ENCODE measurements at places on chromosomes 16 and 17.

DNA sequence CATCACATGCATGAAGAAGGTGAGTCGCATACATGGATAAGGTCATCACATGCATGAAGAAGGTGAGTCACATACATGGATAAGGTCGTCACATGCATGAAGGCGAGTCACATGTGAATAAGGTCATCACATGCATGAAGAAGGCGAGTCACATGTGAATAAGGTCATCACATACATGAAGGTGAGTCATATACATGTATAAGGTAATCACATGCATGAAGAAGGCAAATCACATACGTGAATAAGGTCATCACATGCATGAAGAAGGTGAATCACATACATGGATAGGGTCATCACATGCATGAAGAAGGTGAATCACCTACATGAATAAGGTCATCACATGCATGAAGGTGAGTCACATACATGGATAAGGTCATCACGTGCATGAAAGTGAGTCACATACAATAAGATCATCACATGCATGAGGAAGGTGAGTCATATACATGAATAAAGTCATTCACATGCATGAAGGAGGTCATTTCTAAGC is 105.1 kb upstream of the SDK2 start:
- DNase-seq: no peak

GRCh38 chr17:6641247-6641863 is 495 bp downstream of the TXNDC17 start:
- no peak for DNase-seq

DNA sequence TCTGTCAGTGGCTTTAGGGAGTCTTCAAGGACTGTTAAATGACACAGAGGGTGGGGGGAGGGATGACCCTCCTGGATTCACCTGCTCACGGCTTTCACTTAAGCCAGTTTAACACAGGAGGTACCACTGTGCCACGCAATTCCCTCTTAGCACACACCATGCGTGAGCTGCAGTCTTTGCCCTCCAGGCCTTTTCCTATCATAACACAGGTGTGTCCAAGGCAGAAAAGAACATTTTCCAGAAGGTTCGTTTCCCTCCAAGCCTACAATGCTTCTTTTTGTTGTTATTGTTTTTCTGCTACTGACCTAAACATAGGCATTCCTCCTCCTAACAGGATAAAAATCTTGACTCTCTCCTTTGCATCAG is 1.1 kb downstream of the ZFHX3 start:
- DNase-seq: no peak

DNA sequence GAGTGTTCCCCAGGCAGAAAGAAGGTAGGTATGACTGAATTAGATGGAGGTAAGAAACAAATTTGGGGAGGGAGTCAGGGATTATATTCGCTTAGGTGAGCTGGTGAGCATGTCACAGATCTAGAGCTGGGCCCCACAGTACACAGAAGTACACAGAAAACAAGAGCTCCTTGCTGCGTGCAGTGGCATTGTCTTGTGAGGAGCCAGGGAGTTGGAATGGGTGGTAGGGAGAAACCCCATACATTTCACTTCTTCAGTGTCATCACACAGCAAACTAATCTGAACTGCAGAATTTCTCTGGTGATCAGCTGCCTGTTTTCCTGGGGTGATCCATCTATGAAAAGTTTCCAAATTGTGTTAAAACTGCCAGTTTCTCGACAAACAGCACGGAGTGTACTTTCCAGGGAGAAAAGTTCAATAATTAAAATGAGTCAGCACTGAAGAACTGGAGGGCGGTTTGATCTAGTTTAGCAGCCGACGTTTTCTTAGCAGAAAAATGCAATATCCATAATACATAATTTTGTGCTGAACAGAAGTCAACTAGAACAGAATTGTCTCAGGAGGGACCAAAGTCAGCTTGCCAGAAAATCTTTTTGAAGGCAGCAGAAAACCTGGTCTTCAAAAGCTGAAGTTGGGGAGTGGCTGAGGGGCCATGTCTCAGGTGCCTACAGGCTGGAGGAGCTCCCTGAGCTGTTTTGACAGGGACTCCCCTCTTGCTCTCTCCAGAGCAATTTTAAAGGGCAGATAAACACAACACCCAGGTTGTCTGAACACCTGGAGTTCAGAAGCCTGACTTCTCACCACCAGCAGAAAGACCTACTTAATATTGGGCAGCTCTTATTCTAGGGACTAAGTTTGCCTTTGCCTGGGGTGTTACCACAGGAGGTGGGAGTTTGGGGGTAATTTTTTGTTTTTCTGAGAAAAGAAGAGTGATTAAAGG is 448.6 kb downstream of the CA10 start:
- DNase-seq: no peak

- no peak for DNase-seq
These were observed 1.0 kb downstream of the MYO15B start for GRCh38 chr17:75588596-75589011.

- DNase-seq: no peak
These were observed 29.0 kb upstream of the PITPNA start for GRCh38 chr17:1591474-1592090.

GRCh38 chr17:32241640-32242039 is 24.0 kb upstream of the RHBDL3 start:
- DNase-seq: no peak

DNA sequence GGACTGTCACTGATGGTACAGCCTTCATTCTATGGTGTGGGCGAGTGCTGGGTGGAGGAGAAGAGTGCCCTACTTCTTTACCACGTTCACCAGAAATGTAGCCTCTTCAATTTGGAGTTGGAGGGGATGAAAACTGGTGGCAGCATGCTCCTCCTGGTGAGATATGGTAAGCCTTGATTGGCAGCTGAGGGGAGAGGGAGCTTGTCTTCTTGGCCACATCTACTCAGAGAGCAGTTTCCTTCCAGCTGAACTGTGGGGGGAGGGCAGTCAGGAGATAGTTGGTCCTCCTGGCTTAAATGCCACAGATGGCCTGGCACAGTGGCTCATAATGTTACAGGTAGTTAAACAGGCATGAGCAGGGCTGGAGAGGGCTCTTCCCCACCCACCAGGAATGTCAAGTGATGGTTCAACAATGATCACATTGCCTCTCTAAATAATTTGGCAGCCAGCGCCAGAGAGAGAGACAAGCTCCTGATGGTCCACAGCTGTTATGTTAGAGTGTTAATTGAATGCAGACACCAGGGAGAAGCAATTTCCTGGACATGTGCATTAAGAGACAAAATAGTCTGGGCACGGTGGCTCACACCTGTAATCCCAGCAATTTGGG is 9.0 kb upstream of the MAPK3 start:
- no peak for DNase-seq

GRCh38 chr17:81402530-81402941 is 7.3 kb downstream of the BAHCC1 start:
- DNase-seq: no peak

DNA sequence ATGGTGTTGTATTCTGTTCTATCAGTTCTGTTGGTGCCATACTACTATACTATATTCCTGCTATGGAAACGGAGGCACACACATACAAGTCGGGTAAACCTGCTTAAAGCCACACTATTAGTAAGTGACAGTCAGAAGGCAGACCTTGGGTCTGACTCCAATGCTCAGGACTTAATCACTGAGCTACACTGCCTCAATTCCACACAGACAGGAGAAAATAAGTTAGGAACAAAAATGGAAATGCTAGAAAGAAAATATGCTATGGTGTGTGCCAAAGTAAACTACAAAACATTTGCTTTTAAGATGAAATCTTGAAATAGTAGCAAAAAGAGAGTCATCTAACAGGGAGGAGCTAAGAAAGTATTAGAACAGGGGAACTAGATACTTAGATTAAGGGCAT is 48.1 kb downstream of the MYO1D start:
- no peak for DNase-seq

DNA sequence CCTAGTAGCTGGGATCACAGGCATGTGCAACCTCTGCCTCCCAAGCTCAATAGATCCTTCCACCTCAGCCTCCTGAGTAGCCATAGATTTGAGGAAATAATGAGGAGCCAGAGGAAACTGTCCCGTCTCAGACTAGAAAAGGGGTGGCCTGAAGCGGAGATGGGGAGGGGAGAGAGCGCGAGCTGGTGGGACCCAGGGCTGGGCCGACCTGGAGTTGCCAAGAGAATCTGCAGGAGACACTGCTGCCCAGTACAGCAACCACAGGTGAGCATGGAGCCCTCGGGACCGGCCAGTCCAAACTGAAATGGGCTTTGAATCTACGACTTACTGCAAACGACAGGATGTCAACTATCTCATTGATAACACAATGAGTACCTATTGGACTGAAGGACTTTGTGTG is 24.3 kb downstream of the CD300A start:
- no peak for DNase-seq

- DNase-seq: no peak
These were observed 21.5 kb downstream of the MYO18A start for GRCh38 chr17:29158488-29159275.

GRCh38 chr17:67532326-67532871 is 155.3 kb downstream of the PITPNC1 start:
- no peak for DNase-seq

- no peak for DNase-seq
These were observed 9.8 kb upstream of the NAT9 start for GRCh38 chr17:74785981-74786360.

GRCh38 chr17:67223924-67224323 is 21.1 kb downstream of the HELZ start:
- DNase-seq: peak; percentile 2

DNA sequence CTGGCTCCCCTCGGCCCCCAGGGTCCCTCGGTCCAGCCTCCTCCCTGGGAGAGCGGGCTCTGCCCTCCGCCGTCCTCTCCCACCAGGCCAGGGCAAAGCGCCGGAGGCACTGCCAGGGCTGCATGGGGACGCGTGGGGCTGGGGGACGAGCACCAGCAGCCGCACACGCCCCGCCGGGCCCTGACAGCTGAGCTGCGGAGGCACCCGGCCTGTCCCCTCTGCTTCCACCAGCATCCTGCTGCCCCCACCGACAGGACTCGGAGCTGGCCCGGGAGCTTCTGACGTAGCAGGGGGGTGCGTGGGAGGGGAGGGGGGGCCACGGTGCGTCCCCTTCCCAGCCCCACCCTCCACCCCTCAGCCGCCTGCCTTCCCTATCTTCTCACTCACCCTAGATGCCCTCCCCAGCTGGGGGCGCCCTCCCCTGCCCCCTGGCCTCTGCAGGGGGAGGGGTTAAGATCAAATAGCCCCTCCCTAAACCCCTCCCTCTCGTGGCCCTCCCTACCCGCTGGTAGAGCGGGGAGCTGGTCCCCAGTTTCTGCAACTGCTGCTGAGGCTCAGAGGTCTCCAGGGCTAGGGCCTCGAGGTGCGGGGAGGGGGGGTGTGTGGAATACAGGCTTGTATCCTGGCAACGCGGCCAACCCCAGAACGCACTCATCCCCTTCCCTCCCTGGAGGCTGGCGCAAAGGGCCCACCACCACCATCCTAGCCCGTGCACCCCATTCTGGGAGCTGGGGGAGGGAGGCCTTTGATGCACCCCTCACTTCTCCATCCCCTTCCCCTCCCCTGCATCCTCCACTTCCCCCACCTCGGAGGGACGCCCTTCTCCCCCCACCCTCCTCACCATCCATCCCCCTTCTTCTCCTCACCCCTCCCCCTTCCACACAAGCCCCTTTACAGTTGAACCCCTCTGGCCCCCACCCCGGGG is 1.0 kb downstream of the SRCIN1 start:
- no peak for DNase-seq

DNA sequence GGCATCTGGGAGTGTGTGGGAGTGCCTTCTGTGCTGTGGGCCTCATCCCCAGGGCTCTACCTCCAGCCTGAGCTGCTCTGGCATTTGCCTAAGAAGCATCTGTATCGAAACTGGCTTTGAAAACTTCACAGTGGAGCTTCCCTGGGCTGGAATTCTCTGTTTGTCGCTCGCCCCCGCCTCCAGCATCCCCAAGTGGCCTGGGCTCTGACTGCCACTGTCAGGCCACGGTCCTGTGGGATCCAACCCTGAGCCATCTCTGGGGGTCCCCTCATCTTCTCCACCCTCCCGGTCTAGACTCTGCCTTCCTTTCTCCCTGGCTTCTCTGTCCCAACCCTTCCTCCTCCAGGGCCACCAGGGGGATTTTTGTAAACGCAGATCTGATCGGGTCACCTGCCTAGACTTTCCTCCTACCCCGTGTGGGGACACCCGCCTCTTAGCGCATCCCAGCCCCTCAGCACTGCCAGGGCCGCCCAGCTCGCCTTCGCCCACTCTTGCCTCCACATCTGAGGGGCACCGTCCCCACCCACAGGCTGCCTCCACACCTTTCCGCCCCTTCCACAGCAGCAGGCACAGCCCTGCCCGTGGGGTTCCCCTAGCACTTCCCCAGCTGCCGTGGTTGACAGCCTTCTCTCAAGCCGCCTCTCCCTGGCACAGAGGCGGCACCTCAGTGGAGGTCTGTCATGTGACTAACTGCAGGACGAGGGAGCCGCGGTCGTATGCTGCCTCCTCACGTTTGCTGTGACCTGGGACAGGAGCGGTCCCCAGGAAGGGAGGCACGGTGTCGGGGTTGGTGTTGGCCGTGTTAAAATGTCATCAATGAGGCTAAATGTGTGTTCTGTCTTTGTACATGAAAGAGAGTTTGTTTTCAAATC is 12.0 kb downstream of the TBC1D24 start:
- peak; percentile 85 for DNase-seq

DNA sequence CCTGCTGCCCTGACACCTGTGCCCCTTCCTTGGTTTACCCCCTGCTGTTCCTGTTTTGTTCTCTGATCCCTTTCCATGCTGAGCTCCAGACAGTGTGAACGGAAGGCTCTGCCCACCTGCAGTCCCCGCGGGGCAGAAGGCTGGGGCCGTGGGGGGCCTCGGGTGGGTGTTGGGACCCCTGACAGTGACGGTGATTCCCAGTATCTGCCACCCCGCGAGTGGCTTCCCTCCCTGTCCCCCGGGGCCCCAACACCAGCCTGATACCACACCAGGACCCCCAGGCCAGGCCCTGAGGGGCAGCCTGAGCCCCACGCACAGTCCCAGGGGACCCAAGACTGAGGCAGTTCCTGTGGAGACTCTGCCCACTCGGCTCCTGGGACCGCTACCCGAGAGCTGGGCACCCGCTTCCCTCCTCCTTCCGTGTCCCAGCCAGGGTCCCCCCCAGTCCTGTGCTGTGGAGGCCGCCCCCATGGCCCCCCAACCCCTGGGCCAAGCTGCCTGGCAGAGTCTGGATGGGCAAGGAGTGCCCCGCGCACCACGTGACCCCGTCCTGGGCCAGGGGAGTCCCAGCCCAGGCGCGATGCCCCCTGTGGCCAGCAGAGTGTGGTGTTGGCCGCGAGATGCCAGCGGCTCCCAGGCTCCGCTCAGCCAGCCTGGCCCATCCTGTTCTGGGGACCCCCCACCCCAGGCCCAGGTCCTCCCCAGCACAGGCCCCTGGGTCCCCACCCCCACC is 10.0 kb upstream of the C1QTNF8 start:
- peak; percentile 17 for DNase-seq

DNA sequence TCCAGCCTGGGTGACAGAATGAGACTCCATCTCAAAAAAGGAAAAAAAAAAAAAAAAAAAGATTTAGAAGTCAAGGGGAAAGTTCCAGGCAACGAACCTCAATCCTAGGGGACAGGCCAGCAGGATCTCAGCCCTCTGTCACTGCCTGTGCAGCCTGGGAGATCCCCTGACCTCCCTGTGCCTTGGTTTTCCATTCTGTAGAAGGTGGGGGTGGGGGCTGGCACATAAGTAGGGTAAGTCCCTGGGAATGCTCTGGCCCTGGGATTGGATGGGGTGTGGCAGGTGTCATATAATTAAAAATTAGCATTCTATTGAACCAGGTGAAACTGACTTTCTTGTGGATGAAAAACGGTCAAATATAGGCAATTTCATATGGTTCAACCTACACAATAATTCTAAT is 90.5 kb downstream of the C16orf78 start:
- no peak for DNase-seq
